ENCODE measurements at places on chromosomes 7 and 10. TPM values are rescaled to one million over a fixed set of nuclear protein-coding genes. Genes with fewer than 3 reads are reported as not detected.

The CTBP2 gene
- 37.6 TPM for polyA plus RNA-seq

- no peak for DNase-seq
Measured at GRCh38 chr7:137130751-137131158, 212.8 kb downstream of the PTN start.

DNA sequence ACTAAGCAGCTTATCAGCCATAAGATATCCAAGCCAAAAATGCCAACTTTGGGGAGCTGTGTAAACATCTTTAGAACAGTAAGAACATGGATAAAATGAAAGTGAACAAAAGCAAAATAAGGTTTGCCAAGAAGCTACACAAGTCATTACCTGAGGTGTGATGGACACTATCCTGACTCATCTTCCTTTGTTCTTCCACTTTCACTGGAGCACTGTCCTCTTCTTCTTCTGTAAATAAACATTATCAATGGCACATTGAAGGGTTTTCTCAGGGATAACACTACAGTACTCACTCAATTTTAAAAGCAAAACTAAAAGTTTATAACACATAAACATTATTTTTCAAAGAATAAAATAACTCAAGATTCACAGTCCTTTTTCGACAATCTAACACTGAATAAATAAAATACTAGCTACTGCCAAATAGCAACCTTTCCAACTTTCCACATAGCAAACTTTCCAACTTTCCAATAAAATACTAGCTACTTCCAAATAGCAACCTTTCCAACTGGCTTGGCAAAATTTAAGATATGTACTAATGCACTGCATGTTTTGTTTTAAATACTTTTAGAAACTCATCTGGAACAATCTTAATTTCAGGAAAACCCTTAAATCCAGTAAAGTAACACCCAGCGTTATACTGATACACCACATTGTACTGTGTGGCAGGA, 174.1 kb downstream of the SKAP2 start:
- peak; percentile 89 for DNase-seq

- DNase-seq: no peak
Measured at GRCh38 chr10:131650771-131651673, 249.8 kb upstream of the PPP2R2D start.

DNA sequence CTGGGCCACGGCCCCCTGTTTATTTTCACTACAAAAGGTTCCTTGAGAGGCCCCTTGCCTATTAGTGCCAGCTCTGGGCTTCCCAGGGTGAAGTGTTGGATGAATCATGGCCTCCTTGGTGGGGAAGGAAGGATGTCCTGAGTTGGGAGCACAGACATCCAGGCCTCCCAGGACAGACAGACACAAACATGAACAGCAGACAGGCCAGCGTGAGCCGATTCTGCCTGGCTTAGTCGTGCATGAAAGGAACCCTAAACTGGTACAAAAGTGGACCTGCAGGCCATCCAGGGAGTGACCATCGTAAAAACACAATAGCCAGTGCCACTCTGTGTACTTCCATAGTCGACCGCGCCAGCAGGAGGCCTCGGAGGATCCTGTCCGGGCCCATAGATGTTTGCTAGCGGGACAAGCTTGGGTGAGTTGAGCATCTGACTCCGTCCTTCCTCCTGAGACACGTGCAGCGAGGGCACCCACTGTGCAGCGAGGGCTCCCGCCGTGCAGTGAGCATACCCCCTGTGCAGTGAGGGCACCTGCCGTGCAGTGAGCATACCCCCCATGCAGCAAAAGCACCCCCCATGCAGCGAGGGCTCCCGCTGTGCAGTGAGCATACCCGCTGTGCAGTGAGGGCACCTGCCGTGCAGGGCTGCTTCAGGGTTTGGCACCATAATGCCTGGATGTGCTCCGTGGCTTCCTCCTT, 51.3 kb upstream of the PRKAR1B start:
- DNase-seq: no peak

Measured in muscle of arm (tissue), 14 donors.